ENCODE measurements at places on chromosomes 2 and 18.

GRCh38 chr18:5237723-5238370, 40.8 kb upstream of the AKAIN1 start:
- peak; percentile 78 for DNase-seq

- DNase-seq: no peak
These were observed 82.5 kb upstream of the GAREM1 start for GRCh38 chr18:32553174-32553573.

DNA sequence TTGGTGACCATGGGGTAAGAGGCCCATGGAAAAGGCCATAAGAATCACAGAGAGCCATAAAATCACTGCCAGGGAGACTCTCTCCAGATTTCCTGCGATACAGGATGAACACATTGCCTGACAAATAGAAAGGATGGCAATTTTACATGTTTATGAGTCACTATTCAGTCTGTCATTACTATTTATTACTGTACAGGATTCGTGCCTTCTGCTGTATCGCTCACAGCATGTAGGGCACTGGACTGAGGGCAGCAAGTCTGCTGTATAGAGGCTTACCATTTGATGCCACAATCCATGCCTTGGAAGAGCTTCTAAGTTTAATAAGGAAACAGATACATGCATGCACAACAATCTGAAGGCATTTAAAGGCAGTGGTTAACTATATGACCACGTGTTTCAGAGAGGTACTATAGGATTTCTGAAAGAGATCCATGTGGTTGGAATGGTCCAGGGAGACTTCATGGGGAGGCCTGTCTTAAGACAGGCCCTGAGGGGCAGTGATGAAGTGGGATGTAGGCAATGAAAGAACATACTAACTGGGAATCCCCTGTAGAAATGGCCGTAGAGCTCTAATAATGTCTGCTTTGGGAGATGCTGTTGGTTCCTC, 702.4 kb upstream of the RAB6C start:
- DNase-seq: no peak

DNA sequence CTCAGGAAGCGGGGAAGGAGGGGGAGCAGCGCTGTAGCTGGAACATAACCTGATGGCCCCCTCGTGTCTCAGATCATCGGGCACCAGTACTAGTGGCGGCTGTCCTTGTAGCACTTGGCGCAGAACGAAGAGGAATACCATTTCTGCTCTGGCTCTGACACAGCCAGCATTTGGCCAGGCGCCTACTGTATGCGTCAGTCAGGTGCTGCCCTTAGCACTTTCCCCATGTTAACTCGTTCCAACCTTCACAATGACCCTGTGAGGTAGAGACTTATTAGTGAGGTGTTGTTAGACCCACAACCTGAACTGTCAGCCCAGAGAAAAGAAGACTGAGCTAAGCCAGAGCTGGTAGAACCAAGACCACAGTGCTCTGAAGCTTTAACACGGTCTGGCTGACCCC, 47.7 kb upstream of the EML6 start:
- no peak for DNase-seq

DNA sequence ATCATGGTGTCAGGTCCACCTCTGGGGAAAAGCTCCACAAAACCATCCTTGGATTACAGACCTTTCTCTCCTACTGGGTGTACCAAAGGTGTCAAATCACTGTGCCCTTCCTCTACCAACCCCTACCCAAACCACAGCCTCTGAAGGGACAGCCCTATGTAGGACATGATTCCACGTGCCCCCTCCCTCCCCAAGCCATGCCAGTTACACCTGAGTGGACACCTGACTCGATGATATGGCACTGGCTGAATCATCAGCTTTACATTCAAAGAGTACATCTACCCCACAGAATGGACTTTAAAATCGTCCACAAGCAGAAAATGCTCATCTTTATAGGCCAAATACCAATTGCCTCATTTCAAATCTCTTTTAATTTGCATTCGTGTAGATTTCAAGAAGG, 26.0 kb downstream of the TRABD2A start:
- no peak for DNase-seq

DNA sequence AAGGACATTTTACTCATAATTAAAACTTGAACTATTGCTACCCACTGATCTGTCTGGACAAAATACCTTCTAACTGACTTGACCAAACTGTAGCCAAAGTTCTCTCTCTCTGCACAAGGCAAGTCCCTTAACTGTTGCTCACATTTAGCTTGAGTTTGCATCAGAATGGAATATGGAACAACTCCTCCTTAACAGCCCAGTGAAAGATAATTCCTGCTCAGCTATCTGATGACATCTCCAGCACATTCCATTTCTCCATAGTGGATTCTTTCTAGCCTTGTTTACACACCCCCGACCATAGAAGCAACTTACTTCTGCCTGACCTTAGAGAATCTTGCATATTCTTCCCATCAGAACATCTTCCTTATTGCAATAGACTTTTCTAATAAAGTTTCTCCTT, 317.2 kb upstream of the CDH2 start:
- no peak for DNase-seq

GRCh38 chr2:157743051-157743450, 114.4 kb upstream of the ACVR1C start:
- no peak for DNase-seq

- DNase-seq: no peak
These were observed 69.5 kb downstream of the BAZ2B start for GRCh38 chr2:159546716-159547430.

DNA sequence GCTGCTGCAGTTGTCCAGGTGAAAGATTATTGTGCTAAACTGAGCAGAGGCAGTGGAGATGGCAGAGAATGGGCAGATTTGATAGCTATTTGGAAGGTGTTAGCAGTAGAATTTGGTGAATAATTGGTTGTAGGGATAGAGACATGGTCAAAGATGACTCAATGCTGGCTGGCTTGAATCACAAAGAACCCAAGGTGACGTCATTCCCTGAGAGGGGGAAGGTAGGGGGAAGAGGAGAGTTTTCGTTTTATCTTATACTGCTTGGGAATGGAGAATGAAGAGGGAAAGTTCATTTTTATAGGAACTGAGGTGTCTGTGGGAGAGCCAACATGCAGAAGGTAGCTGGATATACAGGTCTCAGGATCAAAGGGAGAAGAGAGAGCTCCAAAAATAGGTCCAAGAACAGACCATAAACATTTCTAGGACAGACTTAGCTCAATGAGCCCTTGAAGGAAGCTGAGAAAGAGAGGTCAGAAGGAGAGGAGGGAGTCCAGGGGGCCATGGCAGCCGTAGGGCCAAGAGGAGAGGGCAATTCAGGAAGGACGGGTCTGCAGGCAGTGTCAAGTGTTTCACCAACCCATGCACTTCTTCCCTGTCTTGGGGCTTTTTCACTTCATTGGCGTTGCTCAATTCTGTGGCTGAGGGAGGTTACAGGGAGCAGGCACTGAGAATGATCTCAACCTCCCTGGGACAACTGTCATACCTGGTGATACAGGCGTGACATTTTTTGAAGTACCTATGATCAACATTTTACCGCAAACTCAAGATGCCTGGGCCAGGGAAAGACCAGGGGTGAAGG, 281.3 kb downstream of the TDRD15 start:
- DNase-seq: no peak

GRCh38 chr18:68764016-68764415, 33.9 kb upstream of the CCDC102B start:
- no peak for DNase-seq

DNA sequence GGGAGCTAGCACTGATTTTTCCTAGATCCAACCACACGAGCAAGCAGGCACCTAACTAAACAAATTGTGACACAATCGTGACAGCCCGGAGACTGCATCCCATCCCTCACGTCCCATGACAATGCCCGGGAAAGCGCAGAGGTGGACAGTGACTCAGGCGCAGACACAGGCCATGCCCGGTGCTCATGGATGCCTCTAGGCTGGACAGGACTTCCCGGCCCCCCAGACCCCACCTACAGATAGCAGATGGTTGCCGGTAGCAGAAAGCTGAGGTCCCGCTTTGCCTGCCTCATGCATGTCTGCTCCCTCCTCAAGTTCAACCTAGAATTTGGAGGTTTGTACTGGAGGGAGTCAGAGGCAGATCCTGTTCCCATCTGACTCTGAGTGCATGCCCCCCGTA, 81.0 kb downstream of the TPO start:
- no peak for DNase-seq

- DNase-seq: no peak
These were observed 130.1 kb downstream of the GBX2 start for GRCh38 chr2:236038096-236038495.

- no peak for DNase-seq
These were observed 2.2 kb downstream of the IL1RN start for GRCh38 chr2:113129519-113130078.

DNA sequence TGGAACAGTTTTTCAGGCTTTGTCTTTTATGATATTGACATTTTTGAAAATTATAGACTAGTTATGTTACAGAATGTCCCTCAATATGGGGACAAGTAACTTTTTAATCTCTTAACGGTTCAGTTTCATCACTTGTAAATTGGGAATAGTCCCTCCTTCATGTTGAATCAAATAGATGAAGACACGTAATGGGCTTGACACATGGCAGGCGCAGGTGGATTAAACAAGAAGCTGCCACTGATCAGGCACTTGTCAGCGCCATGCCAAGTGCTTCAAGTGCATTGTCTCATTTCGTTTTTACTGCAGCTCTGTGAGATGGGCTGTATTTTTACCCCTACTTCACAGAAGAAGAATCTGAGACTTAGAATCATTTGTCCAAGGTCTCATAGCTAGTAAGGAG, 9.5 kb upstream of the SMAD4 start:
- DNase-seq: no peak

DNA sequence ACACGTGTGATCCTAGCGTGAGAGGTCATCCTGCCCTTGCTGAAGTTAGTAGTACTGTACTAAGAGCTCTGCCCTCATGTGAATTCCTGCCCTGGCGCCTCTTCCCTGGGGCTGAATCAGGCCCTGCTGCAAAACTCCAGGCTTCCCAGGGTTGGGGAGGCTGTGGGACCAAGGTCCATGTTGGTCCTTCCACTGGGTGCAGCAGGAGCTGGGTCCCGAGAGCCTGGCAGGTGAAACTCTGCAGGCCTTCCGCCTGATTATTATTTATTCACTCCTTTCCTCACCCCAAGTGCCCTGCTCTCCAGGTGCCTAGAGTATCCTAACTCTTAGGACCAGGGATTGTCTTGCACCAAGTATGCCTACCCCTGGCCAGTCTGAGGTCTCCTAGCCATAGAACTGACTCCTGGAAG, 5.3 kb upstream of the CNNM3 start:
- no peak for DNase-seq

- no peak for DNase-seq
These were observed 136.7 kb downstream of the TMEM247 start for GRCh38 chr2:46615986-46616485.

DNA sequence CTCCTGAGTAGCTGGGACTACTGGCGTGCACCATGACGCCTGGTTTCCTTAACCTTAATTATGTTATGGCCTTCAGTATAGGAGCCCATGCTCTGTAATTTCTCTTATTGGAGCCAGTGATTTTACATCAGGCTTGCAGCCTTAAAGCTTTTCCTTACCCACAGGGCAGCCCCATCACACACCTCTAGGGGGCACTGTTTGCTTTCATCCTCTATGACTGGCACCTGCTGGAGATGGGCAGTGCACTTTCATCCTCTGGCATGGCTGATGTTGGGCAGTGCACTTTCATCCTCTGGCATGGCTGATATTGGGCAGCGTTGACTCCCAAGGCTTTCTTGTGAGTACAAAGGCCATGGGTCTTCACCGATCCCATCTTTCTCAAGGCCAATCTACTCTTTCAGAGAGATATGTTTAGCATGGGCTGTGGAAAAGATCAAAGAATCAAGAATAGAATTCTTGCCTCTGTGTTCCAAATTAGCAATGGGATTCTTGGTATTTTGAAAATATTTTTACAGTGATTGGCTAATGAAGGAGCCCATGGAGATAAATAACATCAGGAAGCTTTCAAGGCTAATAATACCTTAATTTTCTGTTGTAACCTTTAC, 80.7 kb upstream of the MEX3C start:
- no peak for DNase-seq

DNA sequence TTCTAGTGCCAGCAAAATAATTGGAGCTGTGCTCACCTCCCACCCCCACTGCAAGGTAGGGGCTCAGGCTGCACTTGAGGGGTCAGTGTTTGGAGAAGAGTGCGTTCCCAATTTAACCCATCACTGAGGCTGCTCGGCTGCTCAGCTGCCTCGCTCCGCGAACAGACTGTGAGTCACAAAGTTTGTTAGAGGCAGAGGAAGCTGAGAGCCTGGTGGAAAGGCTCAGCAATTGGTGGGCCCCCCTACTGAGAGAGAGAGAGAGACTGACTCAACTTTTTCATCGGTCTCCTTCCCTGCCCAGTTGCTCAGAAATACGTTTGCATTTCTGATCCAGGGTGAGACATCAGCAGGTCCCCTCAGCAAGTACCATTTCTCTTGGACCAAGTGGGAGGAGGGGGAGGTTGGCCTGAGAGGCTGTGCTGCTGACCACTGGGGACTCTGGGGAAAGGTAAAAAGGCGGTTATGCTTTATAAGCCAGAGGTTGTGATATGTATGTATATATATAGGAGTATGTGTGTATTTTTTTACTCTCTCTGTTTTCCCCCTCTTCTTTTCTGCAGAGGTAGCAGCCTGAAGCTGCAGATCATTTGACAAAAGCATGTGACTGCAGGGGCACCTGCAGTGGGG, 1.5 kb downstream of the EFR3B start:
- DNase-seq: peak; percentile 22

DNA sequence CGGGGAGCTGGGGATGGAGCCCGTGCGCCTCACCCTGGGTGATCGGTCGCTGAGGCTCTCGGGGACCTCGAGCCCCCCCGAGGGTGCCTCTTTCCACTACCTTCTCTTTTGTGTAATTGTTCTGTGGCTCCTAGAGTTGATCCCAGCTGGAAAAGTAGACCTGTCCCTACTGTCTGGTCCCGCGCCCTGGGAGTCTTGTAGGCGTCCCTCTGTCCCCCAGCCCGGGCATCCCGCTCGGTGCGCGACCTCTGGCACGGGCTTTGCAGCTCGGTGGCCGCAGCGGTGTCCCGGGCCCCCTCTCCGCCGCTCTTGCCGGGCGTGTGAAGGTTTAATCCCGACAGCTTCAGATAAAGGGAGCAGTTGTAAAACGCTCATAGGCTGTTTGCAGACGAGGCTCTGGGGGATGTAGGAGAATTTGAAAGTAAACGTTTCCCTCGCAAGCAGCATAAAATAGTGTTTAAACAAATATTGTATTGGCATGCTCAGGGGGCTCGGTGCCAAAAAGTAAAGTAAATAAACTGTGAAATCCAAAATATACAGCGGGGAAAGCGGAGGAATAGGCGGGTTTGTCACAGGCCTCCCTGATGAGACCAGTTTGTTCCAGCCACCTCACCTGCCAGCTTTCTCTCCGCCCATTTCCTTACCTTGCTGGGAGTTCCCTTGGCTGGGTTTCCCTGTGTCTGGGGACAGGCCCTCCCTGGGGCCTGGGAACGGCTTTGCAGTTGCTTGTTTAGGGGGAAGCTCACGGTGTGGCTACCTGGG, 1.9 kb downstream of the GLI2 start:
- DNase-seq: no peak

- peak; percentile 72 for DNase-seq
These were observed at the start of gene IAH1 for GRCh38 chr2:9474361-9475057. Gene IAH1, plus strand, starts transcription at chr2:9474551. Its CDS starts 16 bp downstream, at chr2:9474567.

- no peak for DNase-seq
These were observed 89.0 kb upstream of the PNPT1 start for GRCh38 chr2:55782528-55783173.

DNA sequence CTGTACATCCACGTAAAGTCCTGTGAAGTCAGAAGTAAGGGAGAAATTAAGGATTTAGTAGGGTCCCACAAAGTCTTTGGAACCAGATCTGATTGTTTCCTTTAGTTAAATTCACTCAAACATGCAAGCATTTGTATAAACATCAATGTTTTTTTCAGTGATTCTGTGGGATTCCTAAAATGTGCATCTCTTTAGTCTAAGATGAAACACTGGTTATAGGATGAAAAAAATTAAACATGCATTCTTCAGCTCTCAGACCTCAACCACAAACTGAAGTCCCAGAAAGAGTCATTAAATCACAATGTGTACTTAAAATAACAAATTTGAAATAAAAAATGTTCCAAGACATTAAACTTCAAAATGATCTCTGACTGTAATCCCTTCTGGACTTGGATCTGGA, 76.5 kb upstream of the APCDD1 start:
- DNase-seq: no peak

All from activated CD4-positive, alpha-beta T cell treated with anti-CD3 and anti-CD28 coated beads for 1 hour (primary cell).